ENCODE measurements at places on chromosomes 12 and 14.

DNA sequence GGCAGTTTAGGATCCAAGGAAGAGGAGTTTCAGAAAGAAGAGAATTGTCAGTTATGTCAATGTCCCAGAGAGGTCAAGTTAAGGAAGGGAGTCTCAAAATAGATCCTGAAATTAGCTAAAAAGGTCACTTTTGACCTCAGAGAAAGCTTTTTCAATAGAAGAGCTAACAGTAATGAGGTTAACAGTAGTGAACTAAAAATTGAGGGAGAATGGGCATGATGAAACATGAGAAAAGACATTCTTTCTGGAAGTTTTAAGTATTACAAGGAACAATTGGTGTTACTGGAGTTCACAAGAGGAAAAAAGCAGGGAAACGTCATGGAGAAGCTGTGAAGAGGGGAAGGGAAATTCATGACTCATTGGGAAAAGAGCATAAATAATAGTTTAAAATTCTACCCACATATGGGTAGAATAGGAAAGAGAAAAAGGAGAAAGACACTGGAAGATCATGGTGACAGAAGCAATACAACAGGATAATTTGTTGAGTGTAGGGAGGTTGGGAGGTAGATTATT lies 381.2 kb upstream of the FAR2 start:
- DNase-seq = no peak

DNA sequence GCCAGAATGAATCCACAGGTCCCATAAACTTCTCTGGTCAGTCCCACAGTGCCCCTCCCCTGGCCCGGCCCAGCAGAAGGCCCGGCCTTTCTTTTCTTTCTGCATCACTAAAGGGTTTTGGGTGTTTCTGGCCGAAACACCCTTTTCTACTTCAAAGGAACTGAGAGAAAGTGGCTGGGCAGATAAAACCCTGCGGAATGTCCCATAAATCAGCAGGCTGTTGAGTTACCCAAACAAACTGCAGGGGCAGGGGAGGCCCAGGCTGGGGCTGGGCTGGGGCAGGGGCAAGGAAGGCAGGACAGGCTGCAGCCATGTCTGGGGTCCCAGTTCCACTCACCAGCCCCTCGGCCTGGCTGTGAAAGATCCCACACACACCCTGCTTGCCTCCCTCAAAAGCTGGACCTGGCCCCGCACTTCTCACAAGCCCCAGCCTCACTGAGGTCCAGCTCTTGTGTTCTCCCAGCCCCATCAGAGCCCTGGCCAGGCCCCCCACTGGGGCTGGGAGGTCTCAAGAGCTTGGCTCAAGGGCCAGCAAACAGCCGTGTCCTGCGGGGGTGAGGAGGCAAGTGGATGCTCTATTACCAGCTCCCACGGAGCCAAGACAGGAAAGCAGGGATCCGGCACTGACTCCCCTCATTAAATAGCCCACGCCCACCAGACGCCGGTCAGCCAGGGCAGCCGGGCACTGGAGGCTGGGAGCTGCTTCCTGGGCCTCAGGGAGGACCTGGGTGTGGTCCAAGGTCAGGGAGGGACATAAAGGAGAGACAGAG lies 41.9 kb downstream of the CCNK start:
- DNase-seq = peak; percentile 34

DNA sequence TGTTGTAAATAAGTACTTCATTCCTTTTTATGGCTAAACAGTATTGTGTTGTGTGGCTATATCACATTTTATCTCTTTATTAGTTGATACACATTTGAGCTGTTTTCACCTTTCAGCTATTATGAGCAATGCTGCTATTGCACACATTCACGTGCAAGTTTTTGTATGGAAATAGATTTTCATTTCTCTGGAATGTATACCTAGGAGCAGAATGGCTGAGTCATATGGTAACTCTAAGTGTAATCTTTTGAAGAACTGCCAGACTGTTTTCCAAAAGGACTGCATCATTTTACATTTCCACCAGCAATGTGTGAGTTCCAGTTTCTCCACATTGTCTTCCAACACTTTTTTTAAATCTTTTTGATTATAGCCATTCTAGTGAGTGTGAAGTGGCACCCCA lies 134.0 kb downstream of the SRGAP1 start:
- no peak for DNase-seq

DNA sequence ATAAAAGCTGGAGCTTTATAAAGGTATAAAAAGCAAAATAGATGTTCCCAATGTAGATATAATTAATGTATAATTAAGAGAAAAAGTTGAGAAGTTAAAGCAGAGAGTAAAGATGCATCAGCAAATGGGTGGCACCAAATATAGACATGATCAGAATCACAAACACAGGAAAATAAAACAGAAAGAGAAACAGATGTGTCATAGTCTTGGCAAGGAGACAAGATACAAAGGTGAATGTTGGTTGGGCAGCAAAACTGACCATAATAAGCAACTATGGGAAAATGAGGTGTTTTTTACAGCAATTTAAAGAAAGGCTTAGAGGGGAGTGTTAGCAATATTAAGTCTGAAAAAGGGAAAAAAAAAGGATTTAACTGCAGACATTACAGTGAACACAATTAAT lies 135.4 kb upstream of the CLEC14A start:
- DNase-seq = no peak

DNA sequence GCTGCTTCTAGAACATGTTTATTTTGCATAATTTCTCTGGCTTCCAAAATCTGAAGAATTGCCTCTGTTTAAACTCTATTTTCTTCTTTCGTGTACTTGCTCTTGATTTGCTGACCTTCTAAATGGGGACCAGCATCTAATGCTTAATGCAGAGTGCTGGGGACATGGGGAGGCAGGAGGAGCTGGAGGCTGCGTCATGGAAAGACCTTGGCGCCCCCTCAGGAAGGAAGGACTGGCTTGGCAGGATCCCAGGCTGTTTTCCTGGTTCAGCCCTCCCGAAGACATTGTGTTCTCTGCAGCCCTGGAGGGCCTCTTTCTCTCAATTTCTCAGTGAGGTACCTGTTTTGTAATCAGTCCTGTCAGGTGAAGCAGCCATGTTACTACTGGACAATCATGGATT lies 5.5 kb downstream of the PRKCH start:
- peak; percentile 44 for DNase-seq

DNA sequence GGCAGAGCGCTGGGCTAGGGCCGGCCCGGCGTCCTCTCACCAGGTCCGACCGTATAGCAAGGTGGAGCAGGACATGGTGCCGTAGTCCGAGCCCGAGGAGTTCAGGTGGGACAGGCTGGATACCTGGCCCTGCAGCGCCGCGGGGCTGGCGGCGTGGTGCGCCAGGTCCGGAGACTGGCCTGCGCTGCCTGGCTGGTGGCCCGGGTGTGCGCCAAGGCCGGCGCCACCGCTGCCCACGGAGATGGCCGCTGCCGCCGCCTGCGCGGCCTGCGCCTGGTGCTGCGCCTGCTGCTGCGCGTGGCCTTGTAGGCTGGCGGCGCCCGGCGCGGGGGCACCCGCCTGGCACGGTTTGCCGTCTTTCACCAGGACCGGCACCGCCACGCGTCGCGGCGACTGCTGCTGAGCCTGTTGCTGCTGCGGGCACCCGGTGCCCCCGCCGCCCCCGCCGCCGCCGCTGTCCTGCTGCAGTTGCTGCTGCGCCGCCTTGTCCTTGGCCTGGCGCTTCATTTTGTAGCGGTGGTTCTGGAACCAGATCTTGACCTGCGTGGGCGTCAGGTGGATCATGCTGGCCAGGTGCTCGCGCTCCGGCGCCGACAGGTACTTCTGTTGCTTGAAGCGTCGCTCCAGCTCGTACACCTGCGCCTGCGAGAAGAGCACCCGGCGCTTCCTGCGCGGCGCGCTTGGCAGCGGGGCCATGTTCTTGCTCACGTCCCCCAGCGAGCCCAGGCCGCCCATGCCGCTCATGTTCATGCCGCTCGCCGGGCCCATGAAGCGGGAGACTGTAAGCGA lies 2.6 kb downstream of the NKX2-1 start:
- no peak for DNase-seq

GRCh38 chr14:51789114-51789513 lies 71.3 kb upstream of the GNG2 start:
- no peak for DNase-seq

- DNase-seq = no peak
These were observed 65.5 kb upstream of the BEGAIN start for GRCh38 chr14:100652744-100653143.

DNA sequence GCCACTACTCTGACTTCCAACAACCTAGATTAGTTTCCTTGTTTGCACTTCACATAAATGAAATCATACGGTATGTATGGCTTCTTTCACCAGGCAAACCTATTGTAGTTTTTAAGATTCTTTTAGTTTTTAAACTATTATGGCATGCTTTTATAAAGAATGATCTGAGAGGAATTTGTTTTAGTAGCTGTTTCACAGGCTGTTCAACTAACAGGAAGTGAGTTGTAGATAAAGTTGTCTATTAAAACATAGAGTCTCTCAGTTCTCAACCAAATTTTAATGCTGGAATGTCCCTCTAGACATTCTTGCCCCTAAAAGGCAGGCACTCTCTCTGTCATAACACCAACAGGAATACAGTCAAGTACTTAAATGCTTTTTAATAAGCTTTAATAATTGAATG lies 102.7 kb upstream of the DACT1 start:
- DNase-seq = no peak

GRCh38 chr12:101696251-101697196 lies 916 bp upstream of the CHPT1 start:
- DNase-seq = peak; percentile 60

DNA sequence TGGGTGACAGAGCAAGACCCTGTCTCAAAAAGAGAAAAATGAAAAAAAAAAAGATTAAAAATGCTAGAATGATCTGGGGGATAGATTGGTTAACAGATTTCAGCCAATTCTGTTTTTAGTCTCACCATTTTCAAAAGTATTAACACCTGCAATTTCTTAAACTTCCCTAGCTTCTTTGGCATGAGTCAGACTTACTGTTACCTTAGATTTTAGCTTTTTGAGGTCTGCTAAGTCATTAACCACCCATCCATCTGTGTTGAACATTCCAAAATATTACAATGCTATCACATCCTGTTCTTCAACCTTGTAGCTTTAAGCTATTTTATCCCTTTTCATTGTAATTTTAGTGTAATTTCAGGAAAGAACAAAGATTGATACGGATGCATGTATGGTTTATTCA lies 59.3 kb downstream of the PPP1R13B start:
- DNase-seq = no peak

GRCh38 chr12:27572486-27573255 lies 48.7 kb downstream of the PPFIBP1 start:
- no peak for DNase-seq

DNA sequence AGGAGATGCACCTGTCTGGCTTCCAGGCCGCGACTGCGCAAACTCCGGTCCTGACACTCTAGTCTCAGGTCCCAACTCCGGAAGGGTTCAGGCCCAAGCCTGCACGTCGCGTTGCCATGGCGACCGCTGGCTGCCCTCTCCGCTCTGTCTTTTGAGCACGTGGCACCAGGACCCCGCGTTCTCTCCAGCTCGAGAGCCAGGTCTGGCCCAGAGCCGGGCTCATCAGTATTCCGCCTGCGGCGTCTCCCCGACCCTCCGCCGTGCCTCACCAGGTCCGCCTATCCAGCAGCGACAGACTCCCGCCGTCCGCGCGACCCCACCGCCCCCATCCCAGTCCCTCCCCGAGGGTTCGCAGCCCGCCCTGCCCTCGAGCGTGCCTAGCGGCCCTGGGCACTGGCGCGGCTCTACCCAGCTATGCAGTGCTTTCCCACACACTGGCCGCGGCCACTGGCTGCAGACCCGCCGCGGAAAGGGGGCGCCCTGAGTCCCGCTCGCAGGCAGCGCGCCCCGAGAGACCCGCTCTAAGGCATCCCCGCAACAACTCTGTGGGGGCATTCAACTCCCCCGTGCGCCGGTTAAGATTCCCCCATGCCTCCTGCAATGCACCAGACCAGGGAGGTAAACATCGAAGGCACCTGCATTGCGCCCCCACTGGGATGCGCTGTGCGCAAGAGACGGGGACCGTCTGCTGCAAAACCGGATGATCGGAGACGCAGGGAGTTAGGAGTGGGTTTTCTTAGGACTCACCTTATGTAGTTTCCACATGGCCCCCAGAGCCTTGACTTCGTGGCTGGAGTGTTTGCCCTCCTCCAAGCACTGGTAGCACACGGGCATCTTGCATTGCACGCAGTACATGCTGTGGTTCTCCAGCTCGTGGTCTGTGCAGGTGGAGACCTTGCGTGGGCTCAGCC lies 1.3 kb downstream of the TRIM9 start:
- DNase-seq = peak; percentile 54

- DNase-seq = no peak
These were observed 26.9 kb downstream of the TMTC1 start for GRCh38 chr12:29756741-29757390.

DNA sequence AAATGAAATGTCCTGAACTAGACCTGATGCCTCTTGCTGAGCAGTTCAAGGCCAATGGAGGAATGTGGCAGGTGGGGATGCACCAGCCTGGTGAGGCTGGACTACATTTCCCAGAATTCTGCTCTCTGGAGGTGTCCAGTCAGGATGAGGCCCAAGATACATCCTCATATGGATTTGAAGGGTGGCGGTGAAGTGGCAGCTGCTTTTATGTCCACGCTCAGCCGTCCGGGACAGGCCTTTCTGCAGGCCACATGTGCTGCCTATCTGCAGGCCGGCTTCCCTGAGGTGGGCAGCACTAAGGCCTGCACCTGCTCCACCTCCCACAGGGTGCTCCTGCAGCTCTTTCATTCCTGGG lies 230.2 kb downstream of the BCL11B start:
- DNase-seq = no peak

- no peak for DNase-seq
These were observed 41.7 kb downstream of the PPP1R13B start for GRCh38 chr14:103805708-103806107.

GRCh38 chr14:92987148-92987570 lies 64.2 kb downstream of the CHGA start:
- DNase-seq = no peak

GRCh38 chr12:68359674-68360073 lies 27.5 kb upstream of the MDM1 start:
- DNase-seq = no peak

DNA sequence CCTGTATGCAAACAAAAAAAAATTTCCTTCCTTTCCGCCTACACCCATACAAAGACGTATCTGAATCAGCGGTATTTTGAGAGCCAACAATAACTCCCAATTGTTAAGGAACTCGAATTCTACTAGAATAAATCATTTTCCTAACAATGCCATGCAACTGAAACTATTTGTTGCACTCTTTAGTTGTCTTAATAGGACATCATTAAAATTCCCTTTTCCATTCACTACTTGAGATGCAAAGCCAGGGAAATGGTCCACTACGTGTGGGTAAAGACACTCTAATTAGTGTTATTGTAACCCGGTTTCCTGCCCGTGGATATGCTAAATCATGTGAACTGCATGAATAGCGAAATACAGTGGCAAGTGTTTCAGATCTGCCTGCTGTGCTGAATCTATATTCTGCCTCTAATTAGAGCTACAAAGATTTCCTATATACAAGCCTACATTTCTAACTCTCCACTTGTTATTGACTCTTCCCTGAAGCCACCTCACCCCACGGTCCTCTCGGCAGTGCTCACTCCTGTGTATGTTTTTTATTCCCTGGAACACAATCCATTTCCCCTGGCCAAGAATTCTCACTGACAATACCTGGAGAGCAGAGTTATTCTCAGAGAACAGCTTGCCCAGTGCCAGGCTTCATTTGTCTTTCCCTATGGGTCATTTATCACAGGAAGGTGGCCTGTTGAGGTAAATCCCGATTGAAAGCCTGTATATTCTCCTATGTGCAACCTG lies 168.3 kb downstream of the PAWR start:
- DNase-seq = no peak

- DNase-seq = no peak
These were observed 5.4 kb downstream of the FOXJ2 start for GRCh38 chr12:8037947-8038346.

- no peak for DNase-seq
These were observed 30.4 kb upstream of the DACT1 start for GRCh38 chr14:58607131-58607951.

GRCh38 chr12:120314220-120314619 lies 12.1 kb downstream of the SIRT4 start:
- DNase-seq = no peak
